Mononuclear cell (primary cell): ENCODE measurements at places on chromosomes 12 and 14. TPM values are rescaled to one million over a fixed set of nuclear protein-coding genes. Genes with fewer than 3 reads are reported as not detected.

The PTPRR gene
- total RNA-seq = not detected

The CD163L1 gene
- total RNA-seq = 0.63 TPM

The COPS7A gene
- 9.3 TPM for total RNA-seq

The ARF3 gene
- 38.2 TPM for total RNA-seq

The ABCC9 gene
- total RNA-seq = 0.10 TPM

The SERPINA12 gene
- total RNA-seq = not detected

The SYT1 gene
- 2.5 TPM for total RNA-seq

The ACSM4 gene
- total RNA-seq = not detected

The DHH gene
- 0.21 TPM for total RNA-seq

The ASCL1 gene
- total RNA-seq = 0.10 TPM

The TAS2R42 gene
- total RNA-seq = not detected

The DIO3 gene
- total RNA-seq = not detected

The ITGB7 gene
- 49.8 TPM for total RNA-seq

The NTF3 gene
- not detected for total RNA-seq

The TRIM9 gene
- 0.42 TPM for total RNA-seq

The SHMT2 gene
- 50.6 TPM for total RNA-seq

The DENND5B gene
- total RNA-seq = 4.0 TPM

The RBP5 gene
- not detected for total RNA-seq

The IL26 gene
- total RNA-seq = 0.21 TPM

The GLT8D2 gene
- total RNA-seq = not detected

The AKAP6 gene
- total RNA-seq = 5.6 TPM

The DPF3 gene
- total RNA-seq = 1.3 TPM

The TMEM233 gene
- not detected for total RNA-seq

The MIA2 gene
- total RNA-seq = 32.0 TPM

The TESPA1 gene
- total RNA-seq = 113 TPM

The PDE3A gene
- 1.3 TPM for total RNA-seq

The APPL2 gene
- 46.3 TPM for total RNA-seq

The L2HGDH gene
- total RNA-seq = 1.2 TPM

The WSCD2 gene
- total RNA-seq = 0.10 TPM

The IL31 gene
- not detected for total RNA-seq

The CHGA gene
- total RNA-seq = not detected

The A2M gene
- not detected for total RNA-seq

The PAPLN gene
- total RNA-seq = 0.31 TPM

The TAS2R9 gene
- total RNA-seq = not detected

The NELL2 gene
- 208 TPM for total RNA-seq
